A549 treated with CORT108297 at 1 μM for 4 hours (cell line): ENCODE measurements at places on chromosomes 11 and 22. TPM values are rescaled to one million over a fixed set of nuclear protein-coding genes. Genes with fewer than 3 reads are reported as not detected.

MICAL3 gene
- total RNA-seq, result 20.9 to 40.8 TPM (median 35.0 TPM) in 5 replicates

NXPE4 gene
- not detected in 5 replicates for total RNA-seq

MYO7A gene
- total RNA-seq, result 1.2 to 1.5 TPM (median 1.2 TPM) in 5 replicates

CCDC188 gene
- not detected in 5 replicates for total RNA-seq

MMP8 gene
- total RNA-seq, result not detected in 5 replicates

ASCL2 gene
- 0.06 to 0.09 TPM in 2 of 5 replicates, not detected in the others for total RNA-seq

OR8D4 gene
- not detected in 5 replicates for total RNA-seq

RBMXL2 gene
- total RNA-seq, result not detected in 5 replicates
